ENCODE measurements at places on chromosomes 3 and 15. TPM values are rescaled to one million over a fixed set of nuclear protein-coding genes. Genes with fewer than 3 reads are reported as not detected.

HHATL gene
- 3.5 TPM for total RNA-seq

RPL14 gene
- total RNA-seq, result 272 TPM

GRCh38 chr3:128430731-128431130 lies 36.0 kb downstream of the DNAJB8 start:
- no peak overlapping the region for H3K27ac ChIP-seq
- peaks cover 82% of the 10 kb centered on the region for H3K27me3 ChIP-seq
- no peaks in the 10 kb centered on the region for H3K4me1 ChIP-seq

SUSD5 gene
- total RNA-seq, result 12.6 TPM

PSTPIP1 gene
- 54.6 TPM for total RNA-seq

AHSG gene
- not detected for total RNA-seq

DNA sequence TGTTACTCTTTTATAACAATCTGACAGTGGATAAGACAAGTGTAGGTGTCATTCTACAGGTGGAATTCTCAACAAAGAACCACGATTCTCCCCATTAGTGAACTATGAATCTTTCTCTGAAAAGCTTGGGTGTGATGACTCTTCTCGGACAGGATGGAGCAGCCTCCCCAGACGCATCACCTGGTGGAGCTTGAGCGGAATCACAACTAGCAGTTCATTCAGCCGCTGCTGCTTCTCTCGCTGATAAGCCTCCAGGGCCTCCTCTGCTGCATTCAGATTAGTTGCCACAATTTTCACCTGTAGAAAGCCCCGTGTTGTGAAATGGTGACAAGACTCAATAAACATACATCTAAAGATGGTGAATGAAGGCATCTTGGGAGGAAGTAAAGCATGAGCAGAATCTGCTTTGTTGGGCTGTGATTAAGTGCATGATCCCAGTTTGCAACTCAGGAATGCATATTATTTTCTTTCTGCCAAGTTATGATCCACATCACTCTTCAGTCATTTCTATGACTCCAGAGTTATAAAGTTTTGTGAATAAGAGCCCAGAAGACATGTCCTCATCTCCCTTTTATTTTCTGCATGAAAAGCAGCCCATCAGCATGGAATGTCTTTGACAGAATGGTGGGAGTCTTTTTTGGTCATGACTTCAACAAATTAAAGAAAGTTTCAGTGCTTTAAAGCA lies 93.6 kb downstream of the BOC start:
- no peak overlapping the region for H3K4me3 ChIP-seq
- H3K4me1 ChIP-seq, result no peaks in the 10 kb centered on the region
- no peak overlapping the region for H3K27ac ChIP-seq
- no peak for DNase-seq
- no peaks in the 10 kb centered on the region for H3K36me3 ChIP-seq

DNA sequence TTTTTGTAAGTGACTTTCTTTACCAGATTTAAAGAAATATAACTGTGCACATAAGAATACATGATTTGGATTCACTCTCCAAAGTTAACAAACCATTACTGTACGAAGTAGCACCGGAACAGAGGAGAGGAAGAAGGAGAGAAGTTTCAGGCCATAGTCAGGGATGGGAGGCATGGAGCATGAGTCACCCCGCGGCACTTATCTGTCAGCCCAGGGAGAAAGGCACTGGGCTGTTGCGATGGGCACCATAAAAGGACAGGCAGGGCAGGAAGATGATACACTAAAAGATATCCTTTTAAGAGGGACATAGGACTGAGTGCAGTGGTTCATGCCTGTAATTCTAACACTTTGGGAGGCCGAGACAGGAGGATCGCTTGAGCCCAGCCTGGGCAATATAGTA lies 37.0 kb downstream of the TTC23 start:
- H3K27ac ChIP-seq, result no peak overlapping the region
- H3K4me1 ChIP-seq, result no peaks in the 10 kb centered on the region
- H3K36me3 ChIP-seq, result peaks cover 36% of the 10 kb centered on the region
